ENCODE measurements at places on chromosomes 4 and X. TPM values are rescaled to one million over a fixed set of nuclear protein-coding genes. Genes with fewer than 3 reads are reported as not detected.

Gene NUDT6
- 4.7 TPM for total RNA-seq

Gene SMIM31
- not detected for total RNA-seq

Gene BEX4
- total RNA-seq = 10.4 TPM

Gene TAF1
- total RNA-seq = 64.4 TPM

Gene VCX
- not detected for total RNA-seq

Gene DCAF8L1
- not detected for total RNA-seq

Gene TMEM156
- total RNA-seq = 0.97 TPM

Gene AWAT2
- total RNA-seq = not detected

Gene GTPBP6
- 39.1 TPM for total RNA-seq

Gene CFI
- 66.7 TPM for total RNA-seq

Gene ENPEP
- total RNA-seq = 0.49 TPM

Gene SLC9A7
- 3.9 TPM for total RNA-seq

Gene BEND2
- not detected for total RNA-seq

Data from bladder microvascular endothelial cell (primary cell).